Breast epithelium (tissue), 4 donors: ENCODE measurements at places on chromosomes 4 and X.

GRCh38 chrX:48897157-48897624 lies 377 bp downstream of the TIMM17B start:
- DNase-seq: peak; percentile 85

- DNase-seq: no peak
These were observed 12.2 kb downstream of the SPOCK3 start for GRCh38 chr4:167222099-167222498.

DNA sequence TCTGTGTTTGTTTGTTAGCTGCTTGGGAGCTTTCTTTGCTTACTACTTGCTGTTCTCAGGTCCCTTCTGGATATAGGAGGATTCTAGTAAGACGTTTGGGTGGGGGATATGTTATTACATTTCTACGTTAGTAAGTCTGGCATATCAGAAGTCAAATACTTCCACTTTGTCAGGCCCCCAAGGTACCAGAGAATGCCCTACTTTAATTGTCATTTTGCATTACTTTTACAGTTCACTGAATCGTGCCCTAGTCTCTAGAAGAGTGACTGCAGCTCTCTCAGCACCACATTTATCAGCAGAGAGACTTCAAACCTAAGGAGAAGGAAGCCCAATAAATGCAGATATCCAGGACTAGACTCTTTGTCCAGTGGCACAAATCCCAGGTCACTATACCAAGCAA lies 54.4 kb downstream of the PCDH19 start:
- no peak for DNase-seq

- peak; percentile 29 for DNase-seq
These were observed 12.8 kb downstream of the PJA1 start for GRCh38 chrX:69152417-69152841.

- DNase-seq: no peak
These were observed 256.9 kb downstream of the ADAMTS3 start for GRCh38 chr4:72312032-72312650.
